ENCODE measurements at places on chromosomes 1 and 21.
A peak's percentile ranks its signal among the peaks of the same experiment; 100 is the strongest.

GRCh38 chr1:12196641-12197482 is 30.1 kb downstream of the TNFRSF1B start:
- no peak for DNase-seq

GRCh38 chr1:81554108-81554507 is 246.6 kb upstream of the ADGRL2 start:
- DNase-seq, result no peak

GRCh38 chr1:24970399-24970753 is 40.3 kb upstream of the RUNX3 start:
- DNase-seq, result no peak

- DNase-seq, result no peak
Observed at GRCh38 chr1:181514298-181515290, 31.3 kb downstream of the CACNA1E start.

DNA sequence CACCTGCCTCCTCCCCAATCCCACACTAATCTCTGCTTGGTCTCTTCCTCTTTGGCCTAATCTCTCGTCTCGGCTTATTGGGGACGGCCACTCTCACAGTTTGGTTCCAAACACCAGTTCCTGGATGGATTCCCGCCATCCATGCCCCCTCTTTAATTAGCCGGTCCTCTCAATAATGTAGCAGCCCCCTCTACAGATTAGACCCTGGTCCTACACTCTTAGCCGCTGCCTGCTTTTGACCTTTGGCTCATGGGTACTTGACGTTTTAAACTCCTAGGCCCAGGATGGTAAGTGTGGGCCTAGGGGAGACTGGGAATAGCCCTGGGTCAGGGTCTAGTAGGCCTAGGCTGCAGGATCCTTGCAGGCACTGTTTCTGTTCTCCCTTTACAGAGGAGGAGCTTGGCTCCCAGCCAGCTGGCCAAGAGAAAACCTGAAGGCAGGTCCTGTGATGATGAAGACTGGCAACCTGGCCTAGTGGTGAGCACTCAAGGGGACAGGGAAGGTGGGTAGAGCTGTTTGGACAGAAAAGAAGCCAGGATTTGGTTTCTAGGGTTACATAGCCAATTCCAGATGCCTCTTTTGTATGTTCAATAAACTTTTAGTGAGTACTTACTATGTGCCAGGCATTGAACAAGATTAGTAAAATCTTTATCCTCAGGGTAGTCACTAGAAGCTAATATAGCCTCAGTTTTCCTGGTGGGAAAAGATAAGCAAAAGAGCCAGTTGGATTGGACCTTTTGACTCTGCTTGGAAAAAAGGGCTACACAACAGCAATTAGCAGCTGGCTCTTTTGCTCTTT is 758 bp downstream of the RAD54L start:
- DNase-seq, result peak; percentile 8

DNA sequence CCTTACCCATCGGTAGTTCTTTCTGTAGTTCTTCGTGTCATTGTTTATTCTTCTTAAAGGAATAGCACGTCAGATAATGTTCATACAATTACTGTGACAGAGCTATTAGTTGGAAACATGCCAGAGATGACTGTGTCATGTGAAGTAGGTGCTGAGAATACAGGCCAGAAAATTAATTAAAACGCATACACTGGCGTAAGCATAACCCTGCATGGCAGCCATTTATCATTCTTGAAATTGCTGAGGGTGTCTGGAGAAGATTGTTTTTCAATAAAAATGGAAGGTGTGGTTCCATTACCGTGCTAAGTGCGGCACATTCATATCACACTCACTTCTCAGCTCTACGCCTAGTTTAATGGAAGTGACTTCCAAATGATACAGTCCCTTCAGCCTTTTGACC is 7.8 kb downstream of the ETS2 start:
- DNase-seq, result no peak

- peak; percentile 81 for DNase-seq
Observed at GRCh38 chr1:15178571-15179484, 25.3 kb downstream of the TMEM51 start.

- DNase-seq, result no peak
Observed at GRCh38 chr1:246394121-246394520, 113.0 kb downstream of the SMYD3 start.

DNA sequence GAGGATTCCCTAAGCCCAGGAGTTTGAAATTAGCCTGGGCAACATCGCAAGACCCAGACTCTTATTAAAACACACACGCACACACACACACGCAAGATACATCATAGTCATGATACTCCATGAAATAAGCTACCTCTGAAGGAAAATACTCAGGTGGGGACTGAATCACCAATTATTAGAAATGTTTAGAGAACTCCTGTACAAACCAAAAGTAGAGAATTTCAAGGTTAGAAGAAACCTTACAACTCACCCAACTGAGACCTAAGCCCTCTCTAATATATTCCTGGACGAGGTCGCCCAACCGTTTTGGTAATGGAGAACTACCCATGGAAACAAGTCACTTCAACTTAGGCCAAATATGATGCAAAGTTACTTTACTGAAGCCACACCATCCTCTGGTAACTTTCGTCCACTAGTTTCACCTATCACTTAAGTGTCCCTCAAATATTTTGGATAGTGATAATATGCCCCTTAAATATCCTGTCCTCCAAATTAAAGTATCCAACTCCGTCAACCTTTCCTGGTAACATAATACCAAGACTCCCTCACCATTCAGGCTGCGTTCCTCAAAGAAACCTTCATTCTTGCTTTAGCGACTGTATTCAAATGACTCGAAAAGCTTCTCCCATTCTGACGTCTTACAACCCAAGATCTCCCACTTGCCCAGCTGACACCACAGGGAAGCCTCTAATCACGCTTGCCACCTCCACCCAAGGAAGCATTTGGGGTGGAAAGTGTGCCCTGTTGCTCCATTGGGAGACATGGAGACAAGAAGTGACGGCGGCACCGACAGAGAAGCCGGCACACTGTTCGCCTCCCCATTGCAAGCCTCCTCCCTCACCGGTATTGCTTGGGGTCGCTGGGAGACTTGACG is 856 bp downstream of the NRDC start:
- DNase-seq, result no peak

DNA sequence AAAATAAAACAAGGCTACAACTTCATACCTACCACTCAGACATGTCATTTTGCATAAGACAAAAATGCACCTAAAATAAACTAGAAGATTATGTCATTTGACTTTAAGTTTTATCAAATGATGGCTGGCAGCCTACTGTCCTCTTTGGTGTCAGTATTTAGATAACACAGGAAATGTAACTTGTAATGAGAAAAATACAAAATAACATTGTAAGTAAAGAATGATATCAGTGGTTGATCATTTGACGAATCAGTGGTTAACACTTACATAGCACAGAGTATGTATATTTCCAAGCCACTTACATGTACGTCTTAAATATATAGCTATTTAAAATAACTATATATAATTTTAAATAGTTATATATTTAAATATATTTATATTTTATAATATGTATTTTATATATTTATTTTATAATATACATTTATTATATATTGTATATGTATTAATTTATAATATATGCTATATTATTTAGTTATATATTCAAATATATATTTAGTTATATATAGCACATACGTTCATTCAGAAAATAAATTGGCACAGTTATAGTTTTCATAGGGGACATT is 44.1 kb downstream of the ZNF678 start:
- DNase-seq, result no peak

GRCh38 chr1:20390589-20391331 is 95.2 kb downstream of the CAMK2N1 start:
- no peak for DNase-seq

DNA sequence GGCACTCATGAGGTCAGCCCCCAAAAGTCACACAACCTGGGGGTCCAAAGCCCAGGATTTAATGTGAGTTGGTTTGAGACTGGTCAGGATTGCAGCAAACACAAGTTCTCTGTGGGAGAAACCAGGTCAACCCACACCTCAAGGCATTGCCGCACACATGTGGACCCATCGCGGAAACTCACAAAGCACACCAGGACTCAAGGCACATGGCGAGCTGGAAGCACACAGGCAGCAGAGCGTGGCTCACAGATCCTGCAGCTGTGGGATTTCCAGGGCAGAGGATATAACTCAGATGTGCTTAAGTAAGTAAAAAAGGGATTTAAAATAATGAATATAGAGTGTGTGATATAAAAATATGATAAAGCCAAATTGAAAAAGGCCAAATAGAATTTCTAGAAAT is 51.6 kb upstream of the ADARB1 start:
- no peak for DNase-seq

GRCh38 chr1:36881068-36881405 is 153.3 kb downstream of the GRIK3 start:
- no peak for DNase-seq

- no peak for DNase-seq
Observed at GRCh38 chr1:109495738-109496137, 1.8 kb downstream of the CYB561D1 start.

- peak; percentile 18 for DNase-seq
Observed at GRCh38 chr1:243325305-243325890, 69.6 kb downstream of the SDCCAG8 start.

GRCh38 chr1:237959838-237960237 is 69.1 kb upstream of the ZP4 start:
- DNase-seq, result no peak

GRCh38 chr1:21397813-21398188 is 42.1 kb upstream of the NBPF3 start:
- peak; percentile 9 for DNase-seq

GRCh38 chr1:224406216-224406615 is 28.4 kb downstream of the WDR26 start:
- no peak for DNase-seq

DNA sequence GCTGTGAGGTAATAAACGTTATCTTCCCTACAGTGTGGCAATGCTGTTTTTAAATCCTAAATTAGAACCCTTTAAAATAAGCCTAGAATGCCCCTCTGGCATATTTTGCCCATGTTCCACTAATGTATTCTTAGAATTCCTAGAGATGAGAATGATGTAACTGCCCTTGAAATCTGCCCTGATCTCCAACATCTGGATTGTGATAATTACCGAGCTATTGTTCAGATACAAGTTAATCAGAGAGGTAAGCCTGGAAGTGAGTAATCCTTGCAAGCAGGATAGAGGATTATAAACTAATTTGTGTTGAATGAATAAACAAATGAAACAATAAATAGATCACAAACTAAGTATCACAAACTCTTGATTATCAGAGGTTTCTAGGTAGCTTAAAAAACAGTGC is 107.8 kb upstream of the DMRTA2 start:
- DNase-seq, result no peak

- no peak for DNase-seq
Observed at GRCh38 chr1:235583511-235584001, 66.0 kb downstream of the GNG4 start.

- no peak for DNase-seq
Observed at GRCh38 chr21:33185852-33186251, 43.9 kb upstream of the IFNAR2 start.

Data from NCI-H1092 (cell line).